HT-29 (cell line): ENCODE measurements at places on chromosomes 3 and 15.

GRCh38 chr3:99686955-99687612, 48.7 kb downstream of the COL8A1 start:
- DNase-seq = peak; percentile 80

GRCh38 chr3:42504334-42505127, 2.1 kb downstream of the VIPR1 start:
- no peak for DNase-seq

DNA sequence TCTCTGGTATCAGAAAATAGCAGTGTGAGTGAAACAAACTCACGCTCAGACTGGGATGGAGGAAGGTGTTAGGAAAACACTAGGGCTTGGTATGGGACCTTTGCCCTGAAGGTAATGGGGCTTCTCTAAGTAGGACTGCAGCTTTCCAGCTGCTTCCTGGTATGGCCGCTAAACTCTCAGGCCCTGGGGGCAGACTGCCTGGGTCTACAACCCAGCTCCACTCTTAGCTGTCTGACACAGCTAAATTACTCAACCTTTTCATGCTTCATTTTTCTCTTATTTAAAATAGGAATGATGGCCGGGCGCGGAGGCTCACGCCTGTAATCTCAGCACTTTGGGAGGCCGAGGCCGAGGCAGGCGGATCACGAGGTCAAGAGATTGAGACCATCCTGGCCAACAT, 5.2 kb upstream of the YEATS2 start:
- DNase-seq = no peak

- peak; percentile 77 for DNase-seq
Observed at GRCh38 chr15:78909791-78910228, 35.0 kb downstream of the CTSH start.

DNA sequence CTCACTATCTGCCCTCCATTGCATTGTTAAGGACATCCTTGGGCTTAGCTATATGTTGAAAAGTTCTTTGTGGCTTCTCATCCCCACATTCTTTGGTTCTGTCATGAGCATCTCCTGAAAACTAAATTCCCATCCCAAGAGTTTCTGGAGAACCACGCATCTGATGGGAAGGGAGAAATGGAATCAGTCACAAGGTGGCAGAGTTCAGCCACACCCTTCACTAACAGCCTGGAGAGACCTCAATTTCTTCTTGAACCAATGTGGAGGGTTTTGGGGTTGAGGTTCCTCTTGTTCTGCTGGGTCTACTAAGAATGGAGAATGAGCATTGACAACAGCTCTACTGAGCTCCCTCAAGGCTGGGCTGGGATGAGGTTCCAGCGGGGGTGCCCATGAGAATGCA, 15.6 kb upstream of the MAGEL2 start:
- no peak for DNase-seq

GRCh38 chr3:99504258-99504657, 134.1 kb upstream of the COL8A1 start:
- no peak for DNase-seq

DNA sequence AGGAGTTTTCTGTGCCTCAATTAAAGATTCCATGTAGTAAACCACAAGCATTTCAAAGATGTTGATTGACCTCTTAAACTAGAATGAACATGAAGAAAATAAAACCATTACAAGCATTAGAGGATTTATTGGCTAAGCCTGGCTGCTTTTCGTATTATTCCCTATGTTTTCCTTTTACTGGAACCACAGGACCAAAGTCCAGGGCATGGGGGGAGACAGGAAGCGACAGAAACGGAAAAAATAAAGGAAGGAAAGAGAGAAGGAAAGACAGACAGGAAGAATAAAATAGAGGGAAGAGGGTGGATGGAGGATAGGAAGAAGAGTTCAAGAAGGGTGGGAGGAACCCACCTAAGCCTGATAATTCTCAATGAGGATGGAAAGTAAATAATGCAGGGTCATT, 169.9 kb downstream of the SHQ1 start:
- no peak for DNase-seq

DNA sequence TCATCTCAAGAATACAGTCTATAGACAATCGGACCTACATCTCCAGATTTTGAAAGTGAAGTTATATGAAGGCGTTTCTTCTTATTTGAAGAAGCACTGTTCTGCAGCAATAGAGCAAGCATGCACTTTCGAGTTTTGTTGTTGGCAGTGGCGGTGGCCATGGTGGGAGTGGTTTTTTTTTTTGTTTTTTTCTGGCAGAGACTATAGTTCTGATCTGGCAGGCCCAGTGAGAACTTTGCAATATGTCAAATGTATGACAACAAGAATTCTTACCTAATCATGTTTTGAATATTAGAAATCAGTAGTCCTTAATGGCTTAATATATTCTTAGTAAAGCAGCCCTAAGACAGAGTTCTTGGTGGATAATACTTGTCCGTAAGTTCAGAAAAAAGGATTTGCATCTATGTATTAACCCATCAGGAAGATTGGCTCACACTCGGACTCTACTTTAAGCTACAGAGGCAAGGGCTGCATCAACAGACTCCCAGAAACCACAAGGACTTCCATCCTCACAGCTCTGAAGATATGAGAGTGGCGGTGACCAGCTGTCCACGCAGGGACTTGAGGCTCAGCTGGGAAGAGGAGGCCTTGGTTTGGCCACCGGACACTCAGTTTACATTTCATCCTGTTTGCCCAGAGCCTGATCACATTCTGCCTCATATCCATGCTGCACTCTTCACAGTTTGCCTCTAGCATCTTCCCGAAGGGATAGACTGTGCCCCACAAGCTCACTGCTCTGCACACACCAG, 124.1 kb upstream of the THBS1 start:
- no peak for DNase-seq
